ENCODE measurements at places on chromosomes 1 and 21. TPM values are rescaled to one million over a fixed set of nuclear protein-coding genes. Genes with fewer than 3 reads are reported as not detected.

- H3K4me1 ChIP-seq: no peaks in the 10 kb centered on the region
- no peaks in the 10 kb centered on the region for H3K36me3 ChIP-seq
- no peak overlapping the region for H3K27ac ChIP-seq
Observed at GRCh38 chr1:180919183-180919700, 6.5 kb downstream of the KIAA1614 start.

GRCh38 chr1:197973206-197973605 is 56.0 kb downstream of the LHX9 start:
- no peak overlapping the region for H3K4me3 ChIP-seq
- no peak for DNase-seq
- no peak overlapping the region for H3K27ac ChIP-seq
- no peaks in the 10 kb centered on the region for H3K36me3 ChIP-seq
- peaks cover 9% of the 10 kb centered on the region for H3K27me3 ChIP-seq

Gene AQP10
- not detected for total RNA-seq

Gene C1QC
- total RNA-seq: not detected

Gene PCP4L1
- 0.80 TPM for total RNA-seq

GRCh38 chr1:117812869-117813511 is 116.4 kb downstream of the GDAP2 start:
- no peak overlapping the region for H3K27ac ChIP-seq
- H3K4me1 ChIP-seq: no peaks in the 10 kb centered on the region
- no peaks in the 10 kb centered on the region for H3K36me3 ChIP-seq
- no peak for DNase-seq
- no peak overlapping the region for H3K4me3 ChIP-seq

DNA sequence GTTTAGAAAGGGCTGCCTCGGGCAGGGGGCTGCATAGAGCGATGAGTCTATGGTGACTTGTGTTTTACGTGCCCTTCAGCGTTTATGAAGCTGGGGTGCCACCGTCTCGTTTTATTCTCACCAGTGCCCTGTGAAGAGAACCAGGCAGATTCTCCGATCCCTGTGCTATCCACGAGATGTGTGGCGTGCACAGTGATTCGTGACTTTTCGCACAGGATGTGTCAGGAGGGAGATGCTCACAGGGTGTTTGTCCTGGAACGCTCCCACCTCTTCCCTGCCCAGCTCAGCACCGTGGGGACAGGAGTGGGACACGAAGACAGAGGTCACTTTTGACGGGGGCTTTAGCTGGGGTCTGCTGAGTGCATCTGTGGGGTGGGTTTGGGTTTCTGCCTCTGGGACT is 54.9 kb upstream of the AJAP1 start:
- no peaks in the 10 kb centered on the region for H3K4me1 ChIP-seq
- H3K27me3 ChIP-seq: peaks cover 4% of the 10 kb centered on the region
- H3K4me3 ChIP-seq: no peak overlapping the region
- H3K36me3 ChIP-seq: no peaks in the 10 kb centered on the region

GRCh38 chr1:15870421-15870820 is 22.9 kb downstream of the SPEN start:
- no peak overlapping the region for H3K4me3 ChIP-seq
- no peaks in the 10 kb centered on the region for H3K27me3 ChIP-seq
- H3K36me3 ChIP-seq: peaks cover 21% of the 10 kb centered on the region
- H3K27ac ChIP-seq: no peak overlapping the region

- no peaks in the 10 kb centered on the region for H3K27me3 ChIP-seq
- H3K4me3 ChIP-seq: no peak overlapping the region
- no peak overlapping the region for H3K27ac ChIP-seq
- no peaks in the 10 kb centered on the region for H3K36me3 ChIP-seq
Observed at GRCh38 chr1:71783071-71783470, 499.3 kb downstream of the NEGR1 start.

- peaks cover 59% of the 10 kb centered on the region for H3K27me3 ChIP-seq
- H3K4me3 ChIP-seq: no peak overlapping the region
- no peaks in the 10 kb centered on the region for H3K36me3 ChIP-seq
- H3K27ac ChIP-seq: no peak overlapping the region
Observed at GRCh38 chr21:26849428-26850115, 4.4 kb upstream of the ADAMTS1 start.

Gene PGLYRP4
- not detected for total RNA-seq

GRCh38 chr1:36408479-36408878 is 10.8 kb upstream of the LSM10 start:
- no peaks in the 10 kb centered on the region for H3K27me3 ChIP-seq
- H3K36me3 ChIP-seq: no peaks in the 10 kb centered on the region

DNA sequence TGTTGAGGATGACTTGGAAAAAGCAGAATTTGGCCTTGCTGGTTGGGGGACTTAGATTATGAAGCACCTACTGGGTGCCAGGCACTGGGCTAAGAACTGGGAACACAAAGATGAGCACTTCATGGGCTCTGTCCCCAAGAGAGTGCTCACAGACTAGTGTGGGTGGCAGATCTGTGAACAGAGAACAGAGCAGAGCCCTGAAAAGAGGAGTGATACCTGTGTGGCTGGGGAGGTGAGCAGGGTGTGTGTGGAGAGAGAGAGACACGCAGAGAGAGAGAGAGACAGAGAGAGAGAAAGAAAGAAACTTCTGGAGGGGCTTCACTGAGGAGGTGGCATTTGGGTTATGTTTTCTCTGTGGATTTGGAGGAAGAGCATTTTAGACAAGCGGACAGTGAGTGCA is 61.1 kb upstream of the PPP2R5A start:
- no peak for DNase-seq
- peak overlapping the region; percentile 20 for H3K27ac ChIP-seq
- no peaks in the 10 kb centered on the region for H3K27me3 ChIP-seq
- no peak overlapping the region for H3K4me3 ChIP-seq

DNA sequence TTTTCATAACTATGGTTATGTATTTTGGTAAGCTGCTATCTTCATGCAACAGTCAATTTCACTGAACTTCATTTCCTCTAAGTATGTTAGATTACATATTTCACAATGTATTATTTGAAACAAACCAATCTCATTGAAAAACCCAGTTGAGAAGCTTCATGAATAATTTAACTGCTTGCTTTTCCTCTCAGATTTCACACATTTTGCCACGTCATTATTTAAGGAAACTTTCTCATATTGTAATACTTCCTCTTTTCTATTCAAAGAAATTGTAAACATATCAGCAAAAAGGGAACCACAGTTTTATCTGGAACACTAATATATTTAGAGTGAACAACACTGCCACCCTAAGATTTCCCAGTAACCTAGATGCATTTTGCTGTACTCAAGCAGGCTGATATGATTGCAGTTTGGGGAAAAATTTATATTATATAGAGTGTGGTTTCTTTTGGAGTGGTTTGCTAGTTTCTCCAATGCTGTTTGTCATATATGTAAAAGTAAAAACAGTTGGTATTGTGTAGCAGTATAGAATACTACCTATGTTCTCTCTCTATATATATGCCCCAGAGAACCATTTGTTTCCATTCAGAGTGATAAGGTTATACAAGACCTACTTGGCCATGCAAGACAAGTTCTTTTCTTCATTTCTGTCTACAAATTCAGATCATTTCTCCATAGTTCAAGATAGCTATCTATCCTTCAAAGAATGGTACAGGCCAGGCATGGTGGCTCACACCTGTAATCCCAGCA is 28.4 kb upstream of the AHCTF1 start:
- H3K4me3 ChIP-seq: no peak overlapping the region
- H3K27ac ChIP-seq: peak overlapping the region; percentile 56
- no peaks in the 10 kb centered on the region for H3K36me3 ChIP-seq
- peaks cover 2% of the 10 kb centered on the region for H3K4me1 ChIP-seq
- no peaks in the 10 kb centered on the region for H3K27me3 ChIP-seq

- DNase-seq: no peak
- H3K4me3 ChIP-seq: no peak overlapping the region
- peaks cover 14% of the 10 kb centered on the region for H3K36me3 ChIP-seq
- H3K4me1 ChIP-seq: peaks cover 29% of the 10 kb centered on the region
- no peak overlapping the region for H3K27ac ChIP-seq
Observed at GRCh38 chr1:9591669-9592509, 3.2 kb downstream of the TMEM201 start.

DNA sequence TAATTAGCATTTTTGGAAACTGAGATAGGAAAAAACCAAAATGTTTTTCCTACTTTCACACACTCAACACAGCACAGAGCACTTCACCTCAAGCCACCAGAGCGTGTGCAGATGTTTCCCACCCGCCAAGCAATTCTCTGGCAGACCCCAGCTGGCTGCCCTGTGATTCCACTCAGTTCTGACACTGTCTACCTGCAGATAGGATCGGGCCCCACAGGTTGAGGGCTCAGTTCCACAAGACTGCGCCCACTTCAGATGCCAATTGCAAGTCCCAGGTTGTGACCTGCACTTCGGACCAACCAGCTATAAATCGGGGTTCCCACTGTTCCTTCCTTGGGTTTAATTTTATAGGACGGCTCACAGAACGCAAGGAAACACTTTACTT is 9.9 kb downstream of the KIAA1614 start:
- H3K4me3 ChIP-seq: no peak overlapping the region
- no peak overlapping the region for H3K27ac ChIP-seq
- H3K4me1 ChIP-seq: no peaks in the 10 kb centered on the region
- no peaks in the 10 kb centered on the region for H3K36me3 ChIP-seq
- H3K27me3 ChIP-seq: peaks cover 12% of the 10 kb centered on the region

Gene EVA1C
- total RNA-seq: 12.5 TPM

Gene NCAM2
- not detected for total RNA-seq

- DNase-seq: no peak
- no peak overlapping the region for H3K27ac ChIP-seq
- H3K4me1 ChIP-seq: peaks cover 17% of the 10 kb centered on the region
- no peaks in the 10 kb centered on the region for H3K27me3 ChIP-seq
- peak overlapping the region; percentile 42 for H3K4me3 ChIP-seq
- H3K36me3 ChIP-seq: peaks cover 32% of the 10 kb centered on the region
Observed at GRCh38 chr21:36384885-36385232, 333 bp upstream of the CHAF1B start.

Gene LMOD1
- total RNA-seq: not detected

- peak overlapping the region; percentile 60 for H3K4me3 ChIP-seq
- no peaks in the 10 kb centered on the region for H3K27me3 ChIP-seq
- DNase-seq: no peak
- peaks cover 39% of the 10 kb centered on the region for H3K36me3 ChIP-seq
- peaks cover 7% of the 10 kb centered on the region for H3K4me1 ChIP-seq
Observed at GRCh38 chr1:247448107-247448791, 9.7 kb downstream of the OR2B11 start.

- H3K4me1 ChIP-seq: peaks cover 4% of the 10 kb centered on the region
- H3K27ac ChIP-seq: no peak overlapping the region
- no peak overlapping the region for H3K4me3 ChIP-seq
- peaks cover 3% of the 10 kb centered on the region for H3K36me3 ChIP-seq
- no peak for DNase-seq
- H3K27me3 ChIP-seq: no peaks in the 10 kb centered on the region
Observed at GRCh38 chr1:36133484-36133883, 8.5 kb upstream of the COL8A2 start.

GRCh38 chr1:11151114-11151513 is 38.0 kb upstream of the ANGPTL7 start:
- no peak overlapping the region for H3K27ac ChIP-seq
- no peaks in the 10 kb centered on the region for H3K27me3 ChIP-seq
- no peak overlapping the region for H3K4me3 ChIP-seq
- H3K4me1 ChIP-seq: no peaks in the 10 kb centered on the region
- no peak for DNase-seq

Gene CBR1
- total RNA-seq: 43.7 TPM

DNA sequence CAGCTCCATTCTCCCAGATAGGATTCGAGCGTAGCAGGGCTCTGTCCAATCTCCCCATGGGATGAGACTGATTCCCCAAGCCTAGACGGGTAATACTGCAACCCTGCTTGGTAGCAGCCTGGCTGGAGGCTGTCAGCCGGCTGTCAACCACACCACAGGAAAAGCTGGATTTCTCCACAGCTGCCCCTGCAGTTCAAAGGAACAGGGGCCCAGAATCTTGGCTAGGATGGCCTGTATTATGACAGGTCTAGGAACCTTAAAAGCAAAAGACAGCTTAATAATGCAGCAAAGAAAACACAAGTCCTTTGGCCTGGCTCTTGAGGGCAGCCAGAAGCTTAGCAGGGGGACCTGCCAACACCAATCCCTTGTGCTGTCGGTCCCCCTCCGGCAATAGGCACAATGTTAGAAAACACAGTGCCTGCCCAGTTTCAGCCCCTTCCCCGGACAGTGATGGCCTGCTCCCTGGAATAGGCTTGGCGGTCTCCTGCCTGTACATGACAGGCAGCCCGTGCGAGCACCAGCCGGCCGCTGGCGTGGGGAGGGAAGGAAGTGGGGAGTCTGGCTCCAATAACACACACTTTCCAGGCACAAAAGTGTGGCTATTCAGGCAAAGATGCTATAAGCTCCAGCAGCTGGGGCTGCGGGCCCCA is 90.5 kb downstream of the TRABD2B start:
- H3K27me3 ChIP-seq: peaks cover 4% of the 10 kb centered on the region
- no peak overlapping the region for H3K4me3 ChIP-seq
- no peak overlapping the region for H3K27ac ChIP-seq
- DNase-seq: no peak
- H3K4me1 ChIP-seq: no peaks in the 10 kb centered on the region

Gene CDK18
- total RNA-seq: 6.2 TPM

DNA sequence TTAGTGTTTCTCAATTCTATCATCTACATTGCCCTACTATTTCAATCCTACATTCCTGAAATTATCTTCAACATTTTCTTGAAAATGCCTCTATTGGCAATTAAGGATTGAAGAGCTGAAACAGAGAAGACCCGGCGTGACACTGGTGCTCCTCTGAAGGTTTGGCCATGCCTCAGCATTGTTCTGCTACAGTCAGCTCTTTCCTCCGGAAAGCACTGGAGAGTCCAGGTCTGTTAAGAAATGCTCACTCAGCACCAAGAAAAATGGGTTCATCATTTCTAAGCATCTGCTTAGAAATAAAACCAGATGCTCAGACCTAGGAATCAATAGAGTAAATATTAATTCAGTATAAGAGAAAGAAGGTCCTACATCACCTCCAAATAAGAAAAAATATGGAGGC is 58.8 kb downstream of the WARS2 start:
- H3K27ac ChIP-seq: no peak overlapping the region
- H3K4me3 ChIP-seq: no peak overlapping the region
- no peaks in the 10 kb centered on the region for H3K27me3 ChIP-seq
- peaks cover 36% of the 10 kb centered on the region for H3K36me3 ChIP-seq
- no peak for DNase-seq

Measured in activated naive CD8-positive, alpha-beta T cell treated with anti-CD3 and anti-CD28 coated beads for 36 hours (primary cell).